ENCODE measurements at places on chromosomes 1 and 21.
A peak's percentile ranks its signal among the peaks of the same experiment; 100 is the strongest.

DNA sequence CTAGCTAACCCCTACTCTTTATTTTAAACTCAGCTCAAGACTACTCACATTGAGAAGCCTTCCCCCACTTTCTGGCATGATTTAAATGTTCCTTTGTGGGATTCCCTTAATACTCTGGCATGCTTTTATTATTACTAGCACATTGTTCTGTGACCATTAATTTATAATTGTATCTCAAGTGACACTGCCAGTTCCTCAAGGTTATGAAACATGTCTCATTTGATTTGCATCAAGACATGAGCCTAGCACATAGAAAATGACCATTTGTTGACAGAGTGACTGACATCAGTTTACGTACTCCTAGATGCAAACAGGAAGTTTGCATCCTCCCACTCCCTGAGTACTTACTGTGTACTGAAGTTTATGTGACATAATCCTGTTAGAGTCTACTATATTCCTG lies 15.2 kb downstream of the RGS4 start:
- DNase-seq: no peak

DNA sequence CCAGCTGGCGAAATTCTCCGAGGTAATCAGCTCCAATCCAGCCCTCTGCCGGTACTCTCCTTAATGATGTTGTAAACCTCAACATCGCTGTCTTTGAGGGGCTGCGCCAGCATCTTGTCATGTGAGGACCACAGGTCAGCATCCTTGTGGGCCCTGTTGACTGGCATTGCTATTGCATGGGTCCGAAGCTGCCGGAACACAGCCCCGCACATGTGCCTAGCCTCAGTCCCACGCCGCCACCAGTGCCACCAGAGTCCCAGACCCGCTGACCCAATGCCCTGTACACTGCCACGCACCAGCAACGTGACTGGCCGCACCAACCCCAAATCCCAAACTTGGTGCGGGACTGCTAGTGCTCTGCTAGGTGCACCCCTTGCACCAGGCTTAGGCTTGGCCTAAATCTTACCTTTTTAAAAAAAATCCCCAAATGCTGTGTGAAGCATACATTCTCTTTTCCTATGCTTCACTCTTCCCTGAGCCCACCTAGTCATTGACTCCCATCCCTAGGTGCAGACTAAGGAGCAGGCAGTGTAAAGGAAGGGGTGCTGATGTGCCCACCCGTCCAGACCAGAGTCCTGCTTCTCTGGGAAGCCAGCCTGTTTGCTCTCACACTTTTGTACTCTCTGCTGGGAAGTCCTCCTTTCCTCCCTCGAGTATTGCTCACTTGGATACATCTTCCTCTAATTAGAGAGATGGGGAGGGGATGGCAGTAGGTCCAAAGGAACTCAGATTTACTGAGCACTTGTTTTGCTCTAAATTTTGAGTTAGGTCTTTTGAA lies 81.9 kb upstream of the ARTN start:
- DNase-seq: no peak

GRCh38 chr1:107949467-107950253 lies 15.3 kb downstream of the VAV3 start:
- no peak for DNase-seq

GRCh38 chr1:160489513-160490261 lies 33.4 kb downstream of the SLAMF6 start:
- no peak for DNase-seq

DNA sequence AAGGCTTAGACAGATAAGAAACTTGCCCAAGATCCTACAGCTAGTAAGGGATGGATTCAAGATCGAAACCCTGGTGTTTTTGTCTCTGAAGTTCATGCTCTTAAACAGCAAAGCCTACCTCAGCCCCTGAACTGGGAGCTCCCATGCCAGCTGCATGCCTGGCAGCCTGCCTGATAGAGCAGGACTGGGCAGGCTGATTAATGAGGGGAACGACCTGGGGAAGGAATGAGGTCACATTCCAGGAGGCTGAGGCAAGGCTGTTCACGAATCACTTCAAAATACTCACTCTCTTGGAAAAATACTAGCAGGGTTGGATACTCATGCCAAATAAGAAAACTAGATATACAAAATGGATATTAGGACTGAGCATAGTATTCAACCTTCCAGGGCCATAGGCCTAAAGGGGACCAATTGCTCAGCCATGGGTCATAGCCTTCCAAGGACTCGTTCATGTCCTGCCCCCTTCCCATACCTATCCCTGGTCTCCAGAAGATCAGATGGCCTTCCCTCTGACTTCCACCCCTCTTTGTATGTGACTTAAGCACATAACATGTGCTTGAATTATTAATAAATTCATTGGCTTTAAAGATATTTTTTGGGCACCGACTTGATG lies 15.6 kb upstream of the TACSTD2 start:
- DNase-seq: no peak

GRCh38 chr1:91308544-91308943 lies 96.1 kb downstream of the HFM1 start:
- DNase-seq: no peak

GRCh38 chr1:156704930-156705320 lies 458 bp downstream of the CRABP2 start:
- peak; percentile 49 for DNase-seq

GRCh38 chr1:54708385-54708784 lies 7.3 kb upstream of the TTC4 start:
- DNase-seq: no peak

GRCh38 chr1:28890435-28890834 lies 23.9 kb upstream of the EPB41 start:
- no peak for DNase-seq

GRCh38 chr1:228530086-228530758 lies 43.0 kb downstream of the RNF187 start:
- no peak for DNase-seq

DNA sequence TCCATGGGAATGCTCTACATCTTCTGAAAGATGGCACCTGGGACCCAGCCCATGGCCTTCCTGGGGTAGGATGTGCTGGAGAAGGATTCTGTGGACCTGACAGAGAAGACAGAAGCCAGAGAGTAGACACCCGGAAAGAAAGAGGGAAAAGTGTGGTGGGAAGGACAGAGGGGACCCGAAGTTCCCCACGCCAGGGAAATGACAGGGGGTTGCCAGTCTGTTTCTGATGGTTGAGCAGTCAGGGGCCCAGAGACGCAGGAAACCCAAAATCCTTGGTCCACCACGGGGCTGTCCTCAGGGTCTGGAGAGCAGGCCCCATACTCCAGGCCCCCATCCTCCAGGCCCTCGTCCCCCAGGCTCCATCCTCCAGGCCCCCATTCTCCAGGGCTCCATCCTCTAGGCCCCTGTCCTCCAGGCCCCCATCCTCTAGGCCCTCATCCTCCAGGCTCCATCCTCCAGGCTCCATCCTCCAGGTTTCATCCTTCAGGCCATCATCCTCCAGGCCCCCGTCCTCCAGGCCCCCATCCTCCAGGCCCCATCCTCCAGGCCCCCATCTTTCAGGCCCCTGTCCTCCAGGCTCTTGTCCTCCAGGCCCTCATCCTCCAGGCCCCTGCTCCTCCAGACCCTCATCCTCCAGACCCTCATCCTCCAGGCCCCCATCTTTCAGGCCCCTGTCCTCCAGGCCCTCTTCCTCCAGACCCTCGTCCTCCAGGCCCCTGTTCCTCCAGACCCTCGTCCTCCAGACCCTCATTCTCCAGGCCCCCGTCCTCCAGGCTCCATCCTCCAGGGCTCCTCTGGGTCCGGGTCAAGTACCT lies 1.0 kb upstream of the TFF2 start:
- DNase-seq: no peak

DNA sequence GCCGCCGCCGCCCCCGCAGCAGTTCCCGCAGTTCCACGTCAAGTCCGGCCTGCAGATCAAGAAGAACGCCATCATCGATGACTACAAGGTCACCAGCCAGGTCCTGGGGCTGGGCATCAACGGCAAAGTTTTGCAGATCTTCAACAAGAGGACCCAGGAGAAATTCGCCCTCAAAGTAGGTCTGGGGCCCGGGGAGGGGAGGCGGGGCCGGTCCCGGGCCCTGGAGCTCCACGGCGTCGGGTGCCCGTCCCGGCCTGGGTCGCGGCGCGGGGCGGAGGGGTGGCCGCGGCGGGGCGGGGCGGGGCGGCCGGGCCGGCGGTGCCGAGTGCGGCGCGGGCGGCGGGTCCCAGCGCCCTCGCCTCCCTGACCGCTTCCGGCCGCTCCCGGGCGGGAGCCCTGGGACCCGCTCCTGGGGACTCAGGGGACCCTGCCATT lies 646 bp downstream of the MAPKAPK2 start:
- peak; percentile 42 for DNase-seq

DNA sequence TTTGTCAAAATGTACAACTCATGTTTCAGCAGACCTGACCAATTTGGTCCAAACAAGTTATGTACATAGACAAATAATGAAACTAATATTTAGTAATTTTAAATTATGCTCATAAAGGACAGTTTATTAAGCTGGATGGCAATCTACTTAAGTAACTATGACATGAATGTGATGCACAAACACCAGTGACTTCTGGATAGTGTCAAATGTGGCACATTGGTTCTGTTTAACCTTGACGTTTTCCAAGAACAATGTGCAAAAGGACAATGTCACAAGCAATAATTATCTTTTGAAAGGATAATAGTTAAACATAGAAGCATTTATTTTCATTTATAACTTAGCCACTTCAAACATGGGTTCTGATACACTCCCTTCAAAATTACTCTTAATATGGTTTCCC lies 80.0 kb downstream of the TRIM33 start:
- no peak for DNase-seq

DNA sequence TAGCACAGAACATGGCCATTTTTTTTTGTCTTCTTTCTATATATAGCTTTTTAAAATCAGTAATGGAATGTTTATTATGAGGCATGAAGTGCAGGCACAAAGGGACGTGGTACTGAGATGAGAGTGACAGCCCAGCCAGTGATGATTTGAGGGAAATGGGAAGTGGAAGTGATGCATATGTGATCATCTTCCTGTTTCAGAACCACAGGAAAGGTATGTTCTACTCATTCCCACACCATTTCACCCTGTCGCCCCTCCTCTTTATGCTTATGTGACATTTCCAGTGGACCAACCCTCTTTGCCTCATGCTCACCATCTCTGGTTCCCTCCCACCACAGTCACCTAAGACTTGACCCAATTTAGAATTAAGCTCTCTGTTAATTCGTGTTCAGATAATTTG lies 24.3 kb downstream of the PTGS2 start:
- DNase-seq: no peak

- DNase-seq: no peak
Measured at GRCh38 chr1:178935610-178936009, 64.7 kb upstream of the ANGPTL1 start.

DNA sequence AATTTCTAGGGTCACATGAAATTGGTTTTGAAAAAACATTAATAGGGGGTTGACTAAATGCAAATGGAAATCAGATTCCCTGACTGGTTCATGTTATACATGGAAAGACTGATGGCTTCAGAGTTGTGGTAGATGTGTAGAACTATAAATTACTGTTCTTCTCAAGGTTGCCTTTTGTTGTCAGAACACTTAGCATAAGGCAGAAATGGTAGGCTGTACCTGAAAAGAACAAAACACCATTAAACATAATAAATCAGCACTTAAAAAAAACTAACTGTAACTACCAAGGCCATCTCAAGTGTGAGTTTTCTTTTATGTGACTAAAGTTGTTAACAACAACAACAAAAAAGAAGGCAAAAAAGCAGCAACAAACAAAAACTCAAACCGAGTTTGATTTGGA lies 111.8 kb downstream of the RPS6KC1 start:
- no peak for DNase-seq
